ENCODE measurements at places on chromosomes 16 and 17.

DNA sequence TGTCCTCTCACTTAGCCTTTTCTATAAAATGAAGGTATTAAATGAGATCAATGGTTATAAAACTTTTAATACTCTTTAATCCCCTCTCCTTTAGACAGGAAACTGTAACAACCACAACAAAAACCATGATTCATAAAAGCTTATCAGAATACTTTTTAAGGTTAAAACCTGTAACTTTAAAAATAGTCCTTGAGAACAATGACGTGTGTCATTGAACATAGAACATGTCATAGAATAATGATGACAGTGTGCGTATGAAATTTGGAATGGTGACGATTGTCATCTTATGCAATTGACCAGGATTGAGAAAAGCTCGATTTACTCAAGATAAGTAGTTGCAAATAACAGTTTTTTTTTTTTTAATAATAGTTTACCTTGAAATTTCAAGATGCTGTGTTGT, 94.1 kb downstream of the PLCG2 start:
- DNase-seq, result no peak

GRCh38 chr16:17244872-17245551, 225.7 kb downstream of the XYLT1 start:
- no peak for DNase-seq

DNA sequence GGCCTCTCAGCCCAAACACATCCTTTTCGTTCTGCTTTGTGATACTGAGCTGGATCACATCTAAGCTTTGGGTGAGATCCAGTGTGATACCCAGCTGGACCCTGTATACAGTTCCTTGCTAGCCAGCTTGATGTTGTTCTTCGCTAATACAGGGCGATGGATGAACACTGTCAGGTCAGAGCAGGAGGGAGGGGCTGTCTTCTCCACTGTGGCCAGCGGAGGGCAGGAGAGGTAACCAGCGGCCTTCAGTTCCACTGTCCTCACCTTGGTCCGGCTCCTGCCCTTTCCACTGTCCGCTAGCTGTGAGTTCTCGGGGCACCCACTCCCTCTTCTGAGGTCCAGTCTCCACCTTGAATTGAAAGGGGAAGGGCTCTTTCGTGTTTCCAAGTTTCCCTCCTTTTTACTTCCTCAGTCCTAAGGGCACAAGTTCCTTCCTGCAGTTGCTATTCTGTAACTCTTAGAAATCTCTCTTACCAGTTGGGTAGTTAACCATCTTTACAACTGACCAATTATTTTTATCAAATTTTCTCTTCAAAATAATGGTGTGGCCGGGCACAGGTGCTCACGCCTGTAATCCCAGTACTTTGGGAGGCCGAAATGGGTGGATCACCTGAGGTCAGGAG, 3.0 kb upstream of the ZNF213 start:
- no peak for DNase-seq

GRCh38 chr16:85628645-85629044, 15.5 kb downstream of the GSE1 start:
- DNase-seq, result no peak

DNA sequence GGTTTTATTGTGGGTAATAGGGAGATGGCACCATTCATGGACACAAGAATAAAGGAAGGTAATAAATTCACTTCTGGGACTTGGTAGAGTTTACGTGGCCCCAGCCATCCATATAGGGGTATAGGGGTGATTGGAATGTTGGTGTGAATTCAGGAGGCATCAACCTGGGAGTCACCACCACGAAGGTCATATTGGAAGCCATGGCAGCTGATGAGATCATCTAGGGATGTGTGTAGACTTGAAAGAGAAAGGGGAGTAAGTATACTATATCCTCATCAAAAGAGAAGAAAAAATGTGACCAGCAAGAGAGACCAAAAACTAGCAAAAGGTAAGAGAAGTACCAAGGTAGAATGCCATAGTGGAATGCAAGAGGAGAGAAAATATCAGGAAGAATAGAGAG, 26.6 kb upstream of the GINS3 start:
- DNase-seq, result no peak

GRCh38 chr17:19460700-19461099, 49.7 kb downstream of the RNF112 start:
- no peak for DNase-seq

- DNase-seq, result no peak
Measured at GRCh38 chr17:17108451-17109049, 66.3 kb downstream of the MPRIP start.

GRCh38 chr17:64138441-64138840, 8.5 kb upstream of the ERN1 start:
- no peak for DNase-seq
